ENCODE measurements at places on chromosomes 16 and 17. TPM values are rescaled to one million over a fixed set of nuclear protein-coding genes. Genes with fewer than 3 reads are reported as not detected.

- DNase-seq = no peak
Measured at GRCh38 chr16:83723244-83723643, 84.5 kb upstream of the HSBP1 start.

Gene TBC1D3I
- not detected for polyA plus RNA-seq

Gene DPEP3
- polyA plus RNA-seq = 0.09 TPM

- DNase-seq = no peak
Measured at GRCh38 chr16:89217388-89218191, at the start of gene ZNF778. ZNF778 (plus strand) TSS chr16:89217703; CDS start chr16:89221128, 3,425 bp downstream.

Gene ITGAX
- 3.3 TPM for polyA plus RNA-seq

- DNase-seq = no peak
Measured at GRCh38 chr17:64448665-64449512, at the start of gene MILR1. MILR1 (plus strand) TSS chr17:64449115; CDS start chr17:64449169, 54 bp downstream.

Gene RUNDC3A
- polyA plus RNA-seq = 1.8 TPM

GRCh38 chr16:87098361-87098760, 218.8 kb downstream of the C16orf95 start:
- no peak for DNase-seq

DNA sequence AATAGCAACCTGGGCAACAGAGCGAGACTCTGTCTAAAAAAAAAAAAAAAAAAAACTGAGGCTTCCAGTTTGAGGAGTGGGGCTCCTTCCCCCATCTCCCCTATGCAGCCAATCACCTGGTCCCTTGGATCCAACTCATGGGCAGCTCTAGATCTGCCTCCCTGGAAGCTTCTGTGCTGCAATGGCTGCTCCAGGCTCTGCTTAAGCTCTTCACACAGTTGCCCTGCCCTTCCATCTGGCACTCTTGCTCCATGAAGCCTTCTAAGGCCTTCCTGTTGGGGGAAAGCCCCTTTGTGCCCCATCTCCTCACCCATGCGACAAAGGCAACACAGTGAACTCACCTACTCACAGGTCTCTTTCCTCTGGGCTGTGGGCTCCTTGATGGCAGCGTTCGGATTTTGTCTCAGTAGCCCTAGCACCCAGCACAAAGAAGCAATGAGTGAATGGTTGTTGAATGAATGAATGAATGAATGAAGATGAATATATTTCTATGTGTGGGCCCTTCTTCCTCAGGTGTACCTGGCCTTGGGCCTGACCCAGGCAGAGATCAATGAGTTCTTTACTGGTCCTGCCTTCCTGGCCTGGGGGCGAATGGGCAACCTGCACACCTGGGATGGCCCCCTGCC, 1.9 kb downstream of the NAGLU start:
- no peak for DNase-seq

GRCh38 chr17:52106638-52107261, 51.8 kb downstream of the CA10 start:
- DNase-seq = peak; percentile 46

Gene VAT1L
- 5.8 TPM for polyA plus RNA-seq

- DNase-seq = no peak
Measured at GRCh38 chr16:81992859-81993258, 18.4 kb downstream of the SDR42E1 start.

DNA sequence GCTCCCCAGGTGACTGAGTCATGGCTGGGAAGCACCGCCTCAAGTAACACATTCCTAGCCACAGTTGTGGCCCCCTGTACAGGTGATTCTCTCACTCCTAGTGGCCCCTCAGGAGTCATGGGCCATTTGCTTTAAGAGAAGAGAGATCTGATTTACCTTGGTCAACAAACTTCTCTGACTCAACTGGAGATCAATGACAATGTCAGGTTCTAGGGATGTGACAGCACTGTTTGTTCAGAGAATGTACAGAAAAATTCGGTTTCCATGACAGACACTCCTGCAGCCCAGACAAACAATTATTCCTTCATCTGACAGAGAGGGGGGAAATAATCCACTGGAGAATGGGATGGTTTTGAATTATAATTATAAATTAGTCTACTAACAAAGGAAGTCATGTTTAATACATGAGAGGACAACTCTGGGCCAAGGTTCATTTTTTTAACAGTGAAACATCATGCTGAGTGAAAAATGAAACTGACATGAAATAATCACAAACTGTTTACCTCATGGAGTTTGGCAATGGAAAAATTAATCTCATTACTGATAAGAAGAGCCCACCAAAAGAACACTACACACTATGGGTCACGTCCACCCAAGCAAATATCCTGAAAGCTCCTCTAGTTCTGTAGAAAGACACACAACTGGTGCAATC, 9.7 kb downstream of the ERN1 start:
- DNase-seq = no peak

DNA sequence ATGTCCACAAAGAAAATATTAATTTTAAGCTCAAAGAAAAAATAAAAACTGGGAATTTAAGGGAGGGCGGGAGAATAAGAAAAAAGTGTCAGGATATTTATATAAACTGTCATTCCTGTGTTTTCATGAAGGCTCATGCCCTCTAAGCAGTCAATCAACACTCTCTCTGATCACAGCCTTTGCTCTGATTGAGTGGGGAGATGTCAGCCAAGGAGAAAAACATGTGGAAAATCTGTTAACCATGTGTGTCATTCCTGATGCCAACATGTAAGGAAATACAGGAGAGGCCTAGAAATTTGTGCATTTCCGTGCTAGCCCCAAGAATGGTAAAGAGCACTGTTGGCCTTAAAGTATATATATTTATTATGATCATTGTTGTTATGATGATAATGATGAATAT, 137.9 kb upstream of the IRX5 start:
- DNase-seq = no peak

Gene CTRB2
- 2.6 TPM for polyA plus RNA-seq

DNA sequence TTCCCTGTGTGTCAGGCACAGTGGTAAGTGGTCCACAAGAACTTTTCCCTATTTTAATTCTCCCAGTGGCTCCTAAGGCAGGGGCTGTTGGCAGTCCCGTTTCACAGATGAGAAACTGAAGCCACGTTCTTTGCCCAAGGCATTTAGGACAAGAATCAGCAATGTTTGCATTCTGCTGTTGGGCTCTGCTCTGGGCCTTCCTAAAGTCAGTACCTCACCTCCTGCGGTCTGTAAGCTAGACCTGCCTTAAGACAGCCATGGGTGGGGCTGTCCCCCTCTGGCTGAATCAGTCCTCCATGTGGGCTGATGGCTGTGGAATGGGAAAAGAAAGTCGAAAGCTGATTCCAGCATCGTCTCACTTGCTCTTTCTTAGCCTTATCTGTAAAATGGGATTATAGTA, 304.8 kb downstream of the MAF start:
- DNase-seq = no peak

DNA sequence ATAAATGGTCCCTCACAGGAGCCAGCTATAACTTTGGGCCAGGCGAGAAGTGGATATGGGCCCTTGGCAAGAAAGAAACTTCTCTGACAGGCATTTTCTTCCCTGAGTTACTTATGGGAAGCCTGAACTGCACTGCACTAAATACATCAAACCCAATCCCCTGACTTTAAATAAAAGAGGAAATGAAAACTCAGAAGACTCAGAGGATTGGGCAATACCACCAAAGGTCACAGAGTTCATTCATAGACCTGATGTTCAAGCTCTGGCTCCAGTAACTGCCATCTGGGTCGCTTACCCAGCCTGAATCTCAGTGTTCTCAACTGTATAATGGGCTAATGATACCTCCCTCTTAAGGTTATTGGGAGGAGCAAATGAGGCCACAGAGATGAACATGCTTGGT, 815 bp downstream of the KRT35 start:
- DNase-seq = no peak

DNA sequence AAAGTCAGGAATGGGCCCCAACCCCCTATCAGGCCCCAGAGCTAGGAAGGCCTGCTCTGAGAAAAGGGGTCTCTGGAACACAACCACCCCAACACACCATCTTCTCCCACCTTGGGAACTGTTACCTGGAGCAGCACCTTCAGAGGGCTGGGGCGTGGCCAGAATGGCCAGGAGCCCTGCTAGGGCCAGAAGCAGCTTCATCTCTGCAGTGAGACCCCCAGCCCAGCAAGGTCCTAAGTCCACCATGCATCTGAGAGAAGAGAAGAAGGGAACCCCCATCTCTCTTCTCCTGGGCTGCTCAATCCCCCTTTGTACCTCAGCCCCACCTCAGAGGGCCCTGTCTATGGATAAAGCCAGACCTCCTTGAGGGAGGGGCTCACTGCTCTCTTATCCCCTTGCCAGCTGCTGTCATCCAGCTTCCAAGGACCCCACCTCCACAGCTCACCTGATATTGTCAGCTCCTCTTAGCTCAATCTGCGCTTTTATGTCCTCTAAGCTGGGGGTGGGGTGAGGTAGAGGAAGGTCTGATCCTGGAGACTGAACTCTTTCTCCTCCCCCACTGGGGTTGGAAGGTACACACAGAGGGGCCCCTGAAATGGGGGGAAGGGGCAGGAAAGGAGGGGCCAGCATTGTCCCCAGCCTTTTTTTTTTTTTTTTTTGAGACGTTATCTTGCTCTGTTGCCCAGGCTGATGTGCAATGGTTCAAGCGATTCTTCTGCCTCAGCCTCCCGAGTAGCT, at the start of gene MPO:
MPO (minus strand) TSS at position 456 of the 738 bp plus-strand sequence; CDS start at position 279, 177 bp downstream.
- DNase-seq = no peak

GRCh38 chr17:1323336-1323735, 43.9 kb downstream of the TRARG1 start:
- no peak for DNase-seq

GRCh38 chr17:4953451-4953961, 2.6 kb downstream of the ENO3 start:
- no peak for DNase-seq

- no peak for DNase-seq
Measured at GRCh38 chr17:21539146-21539545, 153.2 kb upstream of the KCNJ18 start.

DNA sequence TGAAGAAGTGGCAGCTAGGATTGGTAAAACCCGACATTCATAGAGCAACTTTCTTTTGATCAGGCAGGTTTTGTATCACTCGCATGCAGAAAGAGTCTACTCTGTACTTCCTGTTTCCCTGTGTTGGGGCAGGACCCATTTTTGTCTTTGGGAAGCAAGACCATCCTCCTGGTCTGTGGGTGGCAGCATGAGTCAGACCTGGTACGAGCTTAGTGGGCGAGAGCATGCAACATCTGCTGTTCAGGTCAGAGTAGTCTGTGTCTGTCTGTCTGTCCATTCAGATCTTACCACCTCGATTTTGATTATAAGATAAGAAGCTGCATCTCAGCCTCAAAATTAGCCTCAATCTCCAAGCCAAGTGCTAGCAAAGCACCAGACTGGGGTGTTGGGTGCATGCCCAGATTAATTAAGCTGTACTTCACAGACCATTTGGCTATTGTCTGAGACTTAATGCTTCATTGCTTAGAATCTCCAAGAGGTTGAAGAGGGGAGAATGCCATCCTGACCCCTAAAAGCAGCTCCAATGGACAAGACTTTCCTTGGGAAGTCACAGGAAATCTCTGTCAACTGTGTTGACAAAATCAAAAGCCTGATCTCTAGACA, 110.9 kb downstream of the XYLT1 start:
- no peak for DNase-seq
